ENCODE measurements at places on chromosomes 12 and 14. TPM values are rescaled to one million over a fixed set of nuclear protein-coding genes. Genes with fewer than 3 reads are reported as not detected.

Gene GLIPR1L2
- total RNA-seq, result 1.9 TPM

Gene BEST3
- not detected for total RNA-seq

DNA sequence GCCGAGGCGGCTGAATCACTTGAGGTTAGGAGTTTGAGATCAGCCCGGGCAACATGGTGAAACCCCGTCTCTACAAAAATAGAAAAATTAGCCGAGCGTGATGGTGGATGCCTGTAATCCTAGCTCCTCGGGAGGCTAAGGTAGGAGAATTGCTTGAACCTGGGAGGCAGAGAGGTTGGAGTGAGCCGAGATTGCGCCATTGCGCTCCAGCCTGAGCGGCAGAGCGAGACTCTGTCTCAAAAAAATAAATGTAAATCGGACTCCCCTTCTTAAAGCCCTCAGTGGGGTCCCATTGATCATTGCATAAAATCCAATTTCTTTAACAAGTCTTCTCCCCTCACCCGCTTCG lies 908 bp downstream of the TDP1 start:
- peak overlapping the region; percentile 51 for H3K4me3 ChIP-seq
- H3K36me3 ChIP-seq, result peaks cover 3% of the 10 kb centered on the region
- H3K27ac ChIP-seq, result no peak overlapping the region
- H3K27me3 ChIP-seq, result no peaks in the 10 kb centered on the region
- DNase-seq, result no peak

- DNase-seq, result no peak
- no peaks in the 10 kb centered on the region for H3K36me3 ChIP-seq
- H3K27me3 ChIP-seq, result no peaks in the 10 kb centered on the region
- H3K27ac ChIP-seq, result no peak overlapping the region
Measured at GRCh38 chr14:69363055-69363454, 35.0 kb downstream of the ERH start.
